ENCODE measurements at places on chromosomes 3 and 15.

DNA sequence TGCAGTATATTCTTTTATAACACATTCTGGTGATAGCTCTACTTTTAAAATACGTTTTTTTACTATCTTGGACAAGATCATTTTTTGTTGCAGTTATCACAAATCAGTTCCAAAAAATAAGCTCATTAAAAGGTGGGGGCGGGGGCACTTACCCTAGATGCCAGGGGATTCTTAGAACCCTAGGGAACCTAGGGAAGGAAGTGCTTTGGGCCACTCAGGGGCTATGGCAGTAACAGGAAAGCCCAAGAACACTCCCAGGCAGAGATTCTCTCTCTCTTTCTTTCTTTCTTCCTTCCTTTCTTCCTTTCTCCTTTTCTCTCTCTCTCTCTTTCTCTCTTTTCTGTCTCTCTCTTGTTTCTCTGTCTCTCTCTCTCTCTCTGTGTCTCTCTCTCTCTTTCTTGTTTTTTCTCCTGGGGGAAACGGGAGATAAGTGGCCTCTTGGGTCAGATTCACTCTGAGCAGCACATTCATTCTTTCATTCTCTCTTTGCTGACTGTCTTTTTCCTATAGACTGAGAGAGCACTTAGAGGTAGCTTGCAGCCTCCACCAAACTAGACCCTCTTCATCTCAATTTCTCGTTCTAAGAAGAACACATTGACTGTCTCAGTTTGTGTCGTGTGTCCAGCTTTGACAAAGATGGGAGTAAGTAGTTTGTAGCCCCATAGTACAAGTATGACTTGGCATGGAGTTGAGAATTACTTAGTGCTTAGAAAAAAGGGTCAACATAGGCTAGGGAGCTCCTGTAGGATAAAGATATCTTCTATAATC lies 16.6 kb downstream of the SCAANT1 start:
- DNase-seq = no peak

DNA sequence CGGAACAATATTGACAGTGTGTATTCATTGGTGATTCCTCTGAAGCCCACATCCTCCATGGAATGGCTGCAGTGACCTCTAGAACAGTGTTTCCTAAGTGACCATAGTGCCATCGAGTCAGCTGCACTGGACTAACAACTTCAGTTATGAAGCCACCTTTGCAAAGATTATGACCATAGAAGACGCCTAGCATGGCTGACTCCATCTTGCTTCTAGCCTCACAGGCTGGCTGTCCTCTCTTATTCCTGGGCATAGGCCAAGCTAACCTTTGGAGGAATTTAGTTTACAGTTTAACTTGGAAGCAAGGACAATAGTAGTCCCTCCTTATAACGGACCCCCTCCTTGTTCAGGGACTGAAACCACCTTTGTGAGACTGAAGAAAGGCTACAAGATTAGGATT lies 37.3 kb upstream of the OSBPL11 start:
- DNase-seq = no peak

- no peak for DNase-seq
Observed at GRCh38 chr3:122299872-122300460, 25.1 kb upstream of the CSTA start.

GRCh38 chr15:66153549-66154415 lies 99.8 kb downstream of the MEGF11 start:
- no peak for DNase-seq

- DNase-seq = no peak
Observed at GRCh38 chr15:90268415-90268814, 2.9 kb downstream of the NGRN start.

DNA sequence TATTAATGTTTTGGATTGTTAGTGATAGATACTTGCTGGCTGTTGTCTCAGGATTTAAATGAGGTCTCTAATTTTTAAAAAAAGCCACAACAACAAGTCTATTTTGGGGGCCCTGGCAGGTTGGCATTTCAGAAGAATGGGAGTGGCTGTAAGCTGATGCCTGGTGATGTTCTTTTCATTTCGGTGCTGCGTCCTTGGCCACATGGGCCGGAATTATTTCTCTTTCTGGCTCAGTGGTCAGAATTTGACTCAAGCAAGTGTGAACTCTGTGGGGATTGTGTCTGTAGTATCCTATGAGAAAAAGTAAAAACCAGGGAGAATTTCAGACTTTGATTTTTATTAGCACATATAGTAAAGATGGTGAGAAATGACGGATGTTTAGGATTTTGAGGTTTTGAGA lies 203.0 kb downstream of the AKAP13 start:
- no peak for DNase-seq

GRCh38 chr3:191158815-191159214 lies 40.2 kb upstream of the OSTN start:
- DNase-seq = no peak

GRCh38 chr3:33956206-33956605 lies 157.8 kb downstream of the PDCD6IP start:
- no peak for DNase-seq

GRCh38 chr3:23624305-23624704 lies 181.4 kb upstream of the UBE2E1 start:
- no peak for DNase-seq

DNA sequence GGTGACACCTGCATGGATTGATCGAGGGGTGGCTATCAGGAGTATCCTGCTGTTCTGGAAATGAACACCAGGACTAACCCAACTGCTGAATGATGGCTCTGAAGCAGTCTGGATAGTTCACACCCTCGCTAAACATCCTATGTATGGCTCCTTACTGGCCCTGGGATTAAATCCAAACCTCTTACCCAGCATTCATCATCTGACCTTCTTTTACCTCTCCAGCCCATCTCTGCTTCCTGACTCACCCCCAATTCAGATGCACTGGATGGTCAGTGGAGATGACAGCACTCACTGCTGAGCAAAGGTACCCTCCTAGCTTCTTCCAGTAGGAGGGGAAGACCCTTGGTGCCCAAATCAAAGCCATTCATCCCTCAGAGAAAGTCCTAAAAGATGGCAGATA lies 235.2 kb upstream of the TRIM42 start:
- DNase-seq = no peak

DNA sequence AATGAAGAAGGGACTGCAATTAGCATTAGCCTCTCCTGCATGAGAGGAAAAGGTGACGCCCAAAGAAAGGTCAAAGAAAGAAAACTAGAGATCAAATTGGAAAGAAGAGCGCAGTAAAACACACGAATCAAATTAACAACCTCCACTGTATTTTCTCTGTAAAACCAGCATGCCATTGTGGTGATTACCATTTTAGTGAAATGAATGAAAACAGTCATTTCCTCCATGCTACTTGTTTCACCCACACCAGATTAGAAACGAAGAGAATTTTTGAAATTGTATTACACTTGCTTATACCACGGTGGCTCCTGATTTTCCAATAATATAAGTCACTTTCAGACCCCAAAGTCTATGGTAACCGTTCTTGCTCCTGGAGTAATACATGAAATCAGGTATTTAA lies 71.6 kb downstream of the SUMF1 start:
- DNase-seq = no peak

GRCh38 chr3:131796111-131796510 lies 238.7 kb downstream of the CPNE4 start:
- no peak for DNase-seq

Data from activated T-helper 1 cell treated with Interleukin-2 at 50 U/mL for 16 hours (primary cell).